ENCODE measurements at places on chromosomes 2 and 18.
A peak's percentile ranks its signal among the peaks of the same experiment; 100 is the strongest.

- no peak for DNase-seq
Measured at GRCh38 chr2:160936044-160936806, 224.0 kb upstream of the TANK start.

- DNase-seq, result peak; percentile 97
Measured at GRCh38 chr2:25362049-25362433, 20.3 kb upstream of the DNMT3A start.

DNA sequence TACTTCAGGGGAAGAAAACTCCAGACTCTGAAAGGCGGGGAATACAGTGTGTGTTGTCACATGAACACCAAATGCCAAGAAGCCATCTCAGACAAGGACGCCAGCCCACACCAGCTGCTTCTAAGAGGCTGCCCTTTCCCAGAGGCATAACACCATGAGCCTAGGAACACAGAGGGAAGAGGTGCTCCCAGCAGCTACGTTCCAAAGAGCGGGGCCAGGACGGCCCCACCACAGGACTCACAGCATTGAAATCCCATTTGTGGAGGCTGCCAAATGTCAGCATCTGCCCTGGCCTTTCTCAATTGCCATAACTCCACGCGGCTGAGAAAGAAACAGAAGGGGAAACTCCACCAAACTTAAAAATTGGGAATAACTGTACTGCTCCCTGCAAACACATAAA is 20.1 kb upstream of the ID2 start:
- no peak for DNase-seq

DNA sequence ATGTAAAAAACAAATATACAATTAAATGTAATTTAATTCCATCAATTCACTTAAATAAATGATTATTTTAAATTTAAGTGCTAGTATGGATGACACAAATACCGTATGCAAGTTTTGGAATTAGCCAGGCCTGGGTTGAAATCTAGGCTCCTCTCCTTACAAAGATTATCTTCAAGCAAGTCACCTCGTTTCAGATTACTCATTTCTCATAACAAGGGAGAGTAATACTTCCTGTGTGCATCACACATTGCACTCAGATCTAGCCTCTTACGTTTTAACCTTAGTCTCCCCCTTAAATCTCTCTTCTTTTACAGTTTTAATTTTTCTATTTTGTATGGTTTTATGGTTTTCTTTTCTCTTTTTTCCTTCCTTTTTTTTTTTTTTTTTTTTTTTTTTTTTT is 1475.9 kb upstream of the NXPH2 start:
- no peak for DNase-seq

GRCh38 chr2:26401739-26402541 is at the start of gene DRC1:
Gene DRC1 (plus strand): TSS chr2:26401920. CDS start chr2:26401990, 70 bp downstream.
- DNase-seq, result no peak

DNA sequence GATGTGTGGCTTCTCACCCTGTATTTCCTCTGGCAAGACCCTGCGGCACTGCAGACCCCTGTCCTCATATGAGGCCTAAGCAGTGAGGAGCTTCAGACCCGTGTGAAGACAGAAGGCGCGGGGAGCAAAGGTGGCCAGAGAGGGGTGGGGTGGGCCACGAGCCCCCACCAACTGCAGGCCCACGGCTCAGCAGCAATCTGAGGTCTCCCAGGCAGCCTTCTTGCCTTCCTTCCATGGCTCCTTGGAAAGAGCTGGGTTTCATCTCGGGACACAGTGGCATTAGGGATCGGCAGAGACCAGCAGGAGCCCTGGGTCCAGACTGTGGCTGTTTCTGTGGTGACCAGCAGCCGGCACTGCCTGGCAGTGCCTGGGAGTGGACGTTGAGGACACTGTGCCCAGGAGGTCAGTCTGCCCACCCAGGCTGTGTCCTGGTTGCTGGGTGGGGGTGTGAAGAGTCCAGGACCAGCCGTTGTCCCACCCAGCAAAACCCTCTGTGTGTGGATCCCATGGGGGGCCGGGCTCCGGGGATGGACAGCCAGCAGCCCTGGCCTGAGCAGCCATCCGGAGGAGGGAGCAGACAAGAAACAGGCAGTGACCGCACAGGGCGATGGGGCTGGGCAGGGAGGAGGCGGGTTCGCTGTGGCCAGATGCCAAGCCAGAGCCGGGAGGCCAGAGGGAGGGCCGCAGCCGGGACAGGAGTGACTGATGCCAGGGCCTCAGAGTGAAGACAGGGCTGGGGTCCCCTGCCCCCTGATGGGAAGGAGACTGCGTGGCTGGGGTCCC is 73.8 kb downstream of the RRM2 start:
- no peak for DNase-seq

GRCh38 chr18:48808476-48808875 is 142.3 kb downstream of the SMAD7 start:
- DNase-seq, result no peak

DNA sequence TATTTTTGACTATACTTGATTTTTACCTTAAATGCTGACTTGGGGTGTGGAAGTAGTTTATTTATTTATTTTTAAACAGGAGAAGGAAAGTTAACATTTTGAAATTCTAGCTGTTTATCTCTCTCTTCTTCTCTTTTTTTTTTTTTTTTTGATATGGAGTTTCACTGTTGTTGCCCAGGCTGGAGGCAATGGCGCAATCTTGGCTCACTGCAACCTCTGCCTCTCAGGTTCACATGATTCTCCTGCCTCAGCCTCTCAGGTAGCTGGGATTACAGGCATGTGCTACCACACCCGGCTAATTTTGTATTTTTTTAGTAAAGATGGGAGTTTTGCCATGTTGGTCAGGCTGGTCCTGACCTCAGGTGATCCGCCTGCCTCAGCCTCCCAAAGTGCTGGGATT is 11.1 kb downstream of the WDR43 start:
- no peak for DNase-seq

DNA sequence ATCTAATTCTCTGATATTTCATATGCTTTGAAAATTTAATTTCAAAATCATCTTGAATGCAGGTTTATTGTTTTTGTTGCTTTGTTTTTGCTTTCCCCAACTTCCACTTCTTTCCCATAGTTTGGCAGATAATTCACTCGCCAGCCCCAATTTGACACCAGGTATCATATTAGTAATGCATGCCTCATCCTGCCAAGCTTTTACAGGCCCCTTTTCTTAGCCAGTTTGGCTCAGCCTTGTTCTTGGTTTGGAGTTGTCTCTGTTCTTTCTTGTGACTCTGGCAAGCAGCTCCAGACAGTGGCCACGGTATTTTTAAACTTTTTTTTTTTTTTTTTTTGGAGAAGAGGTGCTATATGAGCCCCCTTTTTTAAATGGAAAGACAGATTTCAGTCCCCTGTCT is 65.3 kb downstream of the PMS1 start:
- DNase-seq, result no peak

DNA sequence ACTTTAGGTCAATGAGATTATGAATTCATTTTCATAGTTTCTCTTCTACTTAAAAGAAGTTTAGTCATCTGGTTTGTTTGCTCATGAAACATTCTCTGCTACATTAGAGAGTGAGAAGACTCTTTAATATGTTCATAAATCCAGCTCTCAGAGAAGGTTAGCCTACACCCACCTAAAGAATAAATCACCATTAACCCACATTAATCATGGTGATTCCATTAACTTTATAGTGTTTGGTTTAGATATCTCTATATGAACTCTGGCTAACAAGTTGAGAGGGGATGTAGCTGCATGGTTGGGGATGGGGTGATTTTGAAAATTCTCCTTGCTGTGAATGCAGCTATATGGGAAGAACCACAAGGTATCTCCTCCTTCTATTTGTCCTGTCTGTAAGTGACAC is 10.7 kb downstream of the TFPI start:
- no peak for DNase-seq

GRCh38 chr2:223197046-223197445 is 145.1 kb downstream of the KCNE4 start:
- DNase-seq, result no peak

DNA sequence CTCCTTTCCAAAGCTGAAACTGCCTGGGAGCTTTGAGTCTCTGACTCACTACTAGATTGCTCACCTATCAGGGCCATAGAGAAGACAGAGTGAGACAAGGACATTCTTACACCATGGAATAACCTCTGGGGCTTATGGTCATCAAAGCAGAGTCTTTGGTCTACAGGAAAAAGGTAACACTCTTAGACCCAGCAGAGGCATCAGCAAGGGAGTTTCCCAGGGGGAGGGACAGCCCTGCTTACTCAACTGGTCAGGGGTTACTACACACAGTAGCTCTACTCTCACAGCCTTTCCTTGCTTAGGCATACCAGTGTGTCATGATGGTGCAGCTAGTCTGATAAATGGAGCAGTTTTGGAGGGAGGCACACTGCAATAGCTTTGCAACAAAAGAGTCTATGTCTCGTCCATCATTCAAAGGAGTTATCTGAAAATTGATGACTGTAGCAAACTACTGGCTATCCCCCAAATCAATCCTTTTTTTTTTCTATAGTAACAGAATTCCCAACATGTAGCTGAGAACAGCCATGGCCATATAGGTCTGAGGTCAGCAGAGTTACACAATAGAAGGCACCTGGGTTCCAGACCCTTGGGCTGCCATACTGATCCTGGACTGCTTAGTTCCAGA is 22.4 kb upstream of the CD28 start:
- no peak for DNase-seq

DNA sequence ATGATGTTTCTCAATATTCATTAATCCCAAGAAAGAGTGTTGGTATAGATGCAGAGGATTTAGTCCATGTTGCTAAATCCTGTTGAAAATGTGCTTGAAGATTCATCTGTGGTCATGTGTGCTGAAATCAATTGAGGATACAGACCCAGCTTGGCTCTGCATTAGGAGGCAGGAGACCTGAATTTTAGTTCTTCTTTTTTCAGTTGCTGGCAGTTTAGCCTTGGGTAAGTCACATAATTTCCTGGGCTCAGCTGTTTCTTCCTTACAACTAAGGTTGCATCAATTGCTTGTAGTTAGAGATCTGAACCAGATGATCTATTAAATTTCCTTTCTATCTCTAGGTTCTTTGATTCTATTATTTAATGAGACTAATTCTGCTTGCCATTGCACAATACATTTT is 54.4 kb downstream of the SETBP1 start:
- no peak for DNase-seq

DNA sequence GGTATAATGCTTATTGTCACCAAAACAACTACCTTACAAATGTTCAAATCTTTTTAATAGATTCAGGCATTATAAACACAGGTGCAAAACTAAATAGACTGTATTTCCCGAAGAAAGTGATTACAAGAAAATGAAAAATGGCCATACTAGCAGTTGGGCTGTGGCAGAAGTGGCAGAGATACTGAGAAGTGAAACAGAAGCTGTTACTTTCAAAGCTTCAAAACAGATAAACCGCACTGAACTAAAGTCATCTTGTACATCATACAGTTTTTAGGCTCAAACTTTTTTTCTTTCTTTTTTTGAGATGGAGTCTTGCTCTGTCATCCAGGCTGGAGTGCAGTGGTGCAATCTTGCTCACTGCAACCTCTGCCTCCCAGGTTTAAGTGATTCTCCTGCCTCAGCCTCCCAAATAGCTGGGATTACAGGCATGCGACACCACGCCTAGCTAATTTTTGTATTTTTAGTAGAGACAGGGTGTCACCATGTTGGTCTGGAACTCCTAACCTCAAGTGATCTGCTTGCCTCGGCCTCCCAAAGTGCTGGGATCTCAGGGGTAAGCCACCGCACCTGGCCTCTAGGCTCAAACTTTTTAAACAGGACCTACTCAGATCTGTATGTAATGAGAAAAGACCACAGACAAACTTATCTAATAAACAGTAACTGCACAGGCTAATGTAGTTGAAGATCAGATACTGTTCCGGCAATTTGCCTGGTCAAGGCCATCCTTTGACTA is 77.9 kb upstream of the SATB2 start:
- DNase-seq, result no peak

DNA sequence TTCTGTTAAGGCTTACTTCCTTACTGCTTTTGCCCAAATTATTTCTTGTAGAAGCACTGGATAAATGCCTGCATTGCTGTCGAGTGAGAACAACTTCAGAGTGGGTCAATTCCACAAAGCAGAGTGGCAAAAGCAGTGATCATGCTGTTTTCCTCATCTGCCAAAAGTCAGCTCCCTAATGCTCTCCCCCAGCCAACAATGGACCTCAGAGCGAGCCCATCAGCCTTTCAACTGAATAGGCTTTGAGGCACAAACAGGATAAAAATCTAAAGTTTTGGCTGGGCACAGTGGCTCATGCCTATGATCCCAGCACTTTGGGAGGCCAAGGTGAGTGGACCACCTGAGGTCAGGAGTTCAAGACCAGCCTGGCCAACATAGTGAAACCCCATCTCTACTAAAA is 222.7 kb downstream of the TCF4 start:
- no peak for DNase-seq

GRCh38 chr18:52781113-52781512 is 441.1 kb downstream of the DCC start:
- no peak for DNase-seq

- DNase-seq, result no peak
Measured at GRCh38 chr18:37956902-37957301, 391.3 kb upstream of the CELF4 start.

GRCh38 chr2:167851323-167851860 is 396.0 kb downstream of the STK39 start:
- DNase-seq, result no peak

DNA sequence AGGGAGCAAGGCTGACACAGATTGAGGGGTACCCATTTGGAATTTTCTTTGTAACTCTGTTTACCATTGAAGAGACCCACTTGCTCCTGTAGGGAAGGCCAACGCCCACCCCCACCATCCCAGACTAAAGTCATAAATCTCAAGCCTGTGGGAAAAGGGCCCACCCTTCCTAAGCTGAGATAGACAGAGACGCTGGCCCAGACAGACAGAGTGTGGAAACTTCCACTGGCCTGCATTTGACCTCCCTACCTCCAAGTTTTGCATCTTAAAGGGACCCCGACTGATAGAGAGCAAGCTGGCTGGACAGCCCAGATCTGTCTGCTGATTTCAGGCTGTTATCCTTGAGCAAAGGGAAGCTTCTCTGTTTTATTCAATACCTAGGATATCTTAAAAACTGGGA is 48.2 kb upstream of the SLC14A2 start:
- DNase-seq, result no peak

DNA sequence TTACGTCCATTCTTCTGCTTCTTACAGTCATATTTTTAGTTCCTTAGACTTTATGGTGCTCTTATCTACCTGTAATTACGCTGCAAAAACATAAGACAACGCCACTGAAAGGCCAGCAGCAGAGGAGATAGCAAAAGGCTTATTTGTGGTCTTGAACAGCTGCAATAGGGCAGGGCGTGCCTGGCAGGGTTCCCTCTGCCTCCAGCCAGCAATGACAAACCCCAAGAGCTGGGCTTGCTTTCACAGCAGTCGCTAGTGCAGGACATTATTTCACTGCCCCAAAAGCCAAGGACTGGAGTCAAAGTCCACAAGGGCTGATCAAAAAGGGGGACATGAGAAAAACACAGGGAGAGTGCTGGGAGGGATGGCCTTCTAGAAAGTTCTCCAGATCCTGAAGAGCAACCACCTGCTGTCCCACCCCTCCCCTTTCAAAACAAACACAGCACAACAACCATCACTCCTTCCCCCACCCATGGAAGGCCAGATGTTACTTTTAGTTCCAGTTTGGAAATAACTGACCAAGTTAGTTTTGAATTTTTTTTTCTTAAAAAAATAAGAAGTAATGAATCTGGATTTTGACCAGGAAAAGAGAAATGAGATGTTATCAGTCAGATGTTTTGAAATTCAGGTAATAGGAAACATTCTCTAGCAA is 127.8 kb downstream of the RBMS1 start:
- DNase-seq, result no peak

Measured in activated CD4-positive, alpha-beta T cell treated with anti-CD3 and anti-CD28 coated beads, Interleukin-2, amount 50 U/mL, for 24 hours (primary cell).